ENCODE measurements at places on chromosomes 1 and 21.

DNA sequence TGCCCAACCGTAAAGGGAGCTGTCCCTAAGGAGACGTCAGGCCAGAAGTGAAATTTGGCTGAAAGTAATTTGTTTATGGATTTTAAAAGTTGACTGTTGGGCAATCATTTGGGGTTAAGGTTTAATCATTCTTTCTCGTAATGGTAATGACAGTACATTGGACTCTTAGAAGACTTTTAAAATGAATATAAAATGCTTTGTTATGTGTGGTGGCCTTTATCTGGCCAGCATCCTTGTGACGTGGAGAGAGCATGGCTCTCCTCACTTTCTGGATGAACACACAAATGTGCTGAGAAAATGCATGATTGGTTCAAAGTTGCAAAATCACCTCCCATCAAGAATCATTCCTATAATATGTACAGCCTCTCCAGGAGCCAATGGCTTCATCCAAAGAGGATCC, 160.2 kb downstream of the DHRS3 start:
- DNase-seq, result no peak

DNA sequence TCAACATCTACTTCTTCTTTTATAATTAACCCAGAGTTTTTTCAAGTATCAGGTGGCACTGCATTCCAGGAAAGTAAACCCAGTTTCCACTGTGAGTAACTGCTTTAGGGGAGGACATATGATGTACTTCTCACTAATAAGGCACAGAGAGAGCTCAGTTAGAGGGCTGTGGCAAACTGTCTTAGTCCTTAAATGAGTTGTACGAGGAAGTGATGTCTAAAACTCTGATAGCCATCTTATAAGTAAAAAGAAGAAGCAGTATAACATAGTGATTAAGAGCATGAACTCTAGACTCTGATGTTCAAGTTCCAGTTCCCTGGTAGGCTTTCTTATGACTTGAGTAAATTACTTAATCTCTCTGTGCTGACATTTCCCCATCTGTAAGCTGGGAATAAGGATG, 58.7 kb upstream of the PTGS2 start:
- DNase-seq, result peak; percentile 6

DNA sequence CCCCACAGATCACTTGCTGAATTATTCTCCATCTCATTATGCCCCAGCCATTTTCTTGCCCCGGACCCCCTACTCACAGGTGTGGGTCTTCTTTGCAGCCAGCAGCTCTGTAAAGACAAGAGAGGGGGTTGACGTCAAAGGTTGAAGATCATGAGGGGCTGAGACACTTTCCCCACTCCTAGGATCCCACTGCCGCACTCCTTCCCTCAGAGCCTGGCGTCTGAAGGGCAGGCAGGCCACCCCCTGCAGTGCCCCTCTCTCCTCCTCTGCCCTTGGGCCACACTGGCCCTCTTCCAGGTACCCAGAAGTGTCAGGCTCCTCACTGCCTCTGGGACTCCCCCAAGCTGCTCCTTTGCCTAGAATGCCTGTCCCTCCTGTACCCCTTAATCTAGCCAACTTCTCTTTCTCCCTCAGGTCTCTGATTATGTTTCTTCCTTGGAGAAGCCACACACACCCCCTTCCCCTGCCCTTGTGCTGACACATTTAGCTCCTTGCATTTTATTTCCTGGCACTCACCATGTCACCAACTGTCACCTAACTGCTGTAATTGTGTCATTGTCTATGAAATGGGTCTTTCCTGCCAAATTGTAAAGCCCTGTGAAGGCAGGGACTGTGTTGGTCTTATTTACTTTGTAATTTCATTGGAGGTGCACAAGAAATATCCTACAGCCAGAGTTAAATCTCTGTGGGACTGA, 2.1 kb downstream of the RORC start:
- DNase-seq, result no peak

- no peak for DNase-seq
Measured at GRCh38 chr1:222124602-222125001, 382.7 kb upstream of the DUSP10 start.

- DNase-seq, result peak; percentile 32
Measured at GRCh38 chr1:168520052-168520751, 23.6 kb downstream of the XCL2 start.

- DNase-seq, result no peak
Measured at GRCh38 chr1:7638078-7638477, 133.0 kb upstream of the VAMP3 start.

DNA sequence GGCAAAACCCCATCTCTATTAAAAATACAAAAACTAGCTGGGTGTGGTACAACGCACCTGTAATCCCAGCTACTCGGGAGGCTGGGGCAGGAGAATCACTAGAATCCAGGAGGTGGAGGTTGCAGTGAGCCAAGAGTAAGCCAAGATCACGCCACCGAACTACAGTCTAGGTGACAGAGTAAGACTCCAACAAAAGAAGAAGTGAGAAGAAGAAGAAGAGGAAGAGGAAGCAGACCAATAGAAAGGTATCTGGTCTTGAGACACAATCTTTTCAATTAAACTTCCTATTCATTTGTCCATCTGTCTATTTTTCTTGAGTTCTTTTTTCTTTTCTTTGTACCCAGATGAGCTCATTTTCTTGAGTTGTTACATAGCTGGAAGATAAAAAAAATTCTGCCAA, 55.7 kb upstream of the ACADM start:
- no peak for DNase-seq

DNA sequence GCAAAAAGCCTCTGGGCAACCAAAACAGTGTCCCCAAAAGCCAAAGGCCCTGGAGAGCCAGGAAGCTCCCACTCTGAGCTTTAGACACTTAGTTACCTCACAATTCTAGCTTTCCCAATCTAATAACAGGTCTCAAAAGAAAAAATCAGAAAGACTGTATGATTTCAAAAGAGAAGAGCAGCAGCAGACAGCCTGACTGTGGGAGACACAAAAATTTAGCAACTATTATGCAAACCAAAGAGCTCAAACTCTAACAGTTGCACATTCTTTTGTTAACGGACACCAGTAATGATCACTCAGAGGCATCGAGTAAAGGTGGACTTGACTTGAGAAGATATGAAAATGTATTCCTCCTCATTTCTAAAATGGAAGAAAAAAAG, 160.1 kb downstream of the SLC45A1 start:
- no peak for DNase-seq

DNA sequence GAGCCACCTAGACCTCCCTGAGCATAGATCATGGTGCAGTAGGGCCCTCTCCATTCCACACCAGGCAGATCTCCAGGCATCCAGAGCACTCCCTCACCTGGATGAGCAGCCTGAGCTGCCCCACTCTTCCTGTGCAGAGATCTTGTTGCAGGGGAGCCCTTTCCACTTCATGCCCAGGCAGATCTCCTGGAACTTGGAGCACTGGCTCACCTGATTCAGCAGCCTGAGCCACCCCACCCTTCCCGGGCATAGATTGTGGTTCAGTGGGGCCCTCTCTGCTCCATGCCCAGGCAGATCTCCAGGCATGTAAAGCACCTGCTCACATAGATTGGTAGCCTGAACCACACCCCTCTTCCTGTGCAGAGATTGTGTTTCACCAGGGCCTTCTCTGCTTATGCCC, 78.0 kb downstream of the SEC16B start:
- DNase-seq, result no peak

- no peak for DNase-seq
Measured at GRCh38 chr1:50197216-50197615, 88.5 kb downstream of the ELAVL4 start.

GRCh38 chr1:54558434-54559030, 10.5 kb downstream of the ACOT11 start:
- no peak for DNase-seq

DNA sequence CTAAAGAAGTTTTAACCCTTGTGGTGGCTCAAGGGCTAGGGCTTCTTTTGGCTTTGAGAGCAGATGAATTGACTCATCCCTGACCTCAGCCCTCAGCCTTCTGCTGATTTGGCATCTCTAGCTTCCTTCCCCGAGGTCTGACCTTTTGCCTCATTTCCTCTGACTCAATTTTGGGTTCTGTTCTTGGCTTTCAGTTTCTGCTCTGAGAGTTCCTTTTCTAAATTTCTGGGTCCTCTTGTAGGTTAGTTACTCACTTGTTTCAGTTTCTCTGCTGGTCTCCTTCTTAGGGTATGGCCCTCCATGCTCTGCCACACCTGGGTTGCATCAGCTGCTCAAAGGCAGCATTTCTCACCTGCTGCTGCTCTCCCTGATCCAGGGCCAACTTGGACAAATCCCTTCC, 19.4 kb downstream of the PDE4B start:
- no peak for DNase-seq

DNA sequence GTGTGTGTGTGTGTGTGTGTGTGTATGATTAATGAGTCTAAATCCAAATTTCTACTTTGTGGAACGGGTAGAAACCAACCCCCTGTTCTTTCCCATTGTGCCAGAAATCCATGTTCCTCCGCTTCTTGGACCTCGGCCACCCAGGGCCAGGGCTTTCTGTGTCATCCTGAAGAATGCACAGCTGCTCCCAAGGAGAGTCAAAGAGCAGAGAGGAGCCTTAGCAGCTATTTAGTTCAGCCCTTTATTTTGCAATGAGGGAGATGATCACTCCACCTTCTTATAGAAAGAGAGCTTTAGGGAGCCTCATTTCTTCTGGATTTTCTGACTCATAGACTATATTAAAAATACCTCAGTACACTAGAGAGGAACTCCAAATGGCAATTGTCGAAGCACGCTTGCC, 489.3 kb upstream of the VAMP3 start:
- no peak for DNase-seq

GRCh38 chr1:175563236-175563895, 180.0 kb downstream of the TNR start:
- DNase-seq, result peak; percentile 81

DNA sequence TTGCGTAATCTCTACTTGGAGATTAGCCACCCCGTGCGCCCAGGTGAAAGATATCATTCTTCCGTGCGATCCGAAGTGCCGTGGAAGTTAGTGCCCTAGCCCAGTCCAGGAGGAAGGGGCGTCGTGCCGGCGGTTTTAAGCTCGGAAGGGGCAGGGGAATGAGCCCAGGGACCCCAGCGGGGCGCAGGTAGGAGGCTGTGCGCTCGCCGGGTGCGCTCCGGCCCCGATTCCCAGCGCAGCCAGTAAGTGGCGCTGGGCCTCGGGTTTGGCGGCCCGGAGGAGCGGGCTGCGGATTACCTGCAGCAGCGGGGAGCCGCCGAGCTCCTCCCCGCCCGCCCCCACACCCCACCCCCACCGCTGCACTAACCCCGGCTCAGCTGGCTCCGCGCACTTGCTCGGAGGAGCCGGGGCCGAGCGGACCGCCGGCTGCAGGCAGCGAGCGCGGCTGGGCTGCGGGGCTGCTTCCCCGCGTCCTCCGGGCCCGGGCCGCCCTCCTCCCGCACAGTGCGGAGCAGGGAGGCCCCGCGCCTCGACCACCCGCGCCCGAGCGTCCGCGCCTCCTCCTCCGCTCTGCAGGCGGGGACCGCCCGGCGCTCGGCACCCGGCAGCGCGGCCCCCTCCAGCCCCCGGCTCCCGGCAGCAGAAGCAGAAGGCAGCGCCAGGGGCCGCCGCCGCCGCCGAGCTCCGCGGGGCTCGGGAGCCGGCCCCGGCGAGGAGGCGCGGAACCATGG, at the start of gene RYR2:
TSS of gene RYR2 (plus strand) at position 390 of the 731 bp plus-strand sequence. CDS start at position 728, 338 bp downstream.
- DNase-seq, result peak; percentile 78

Data from stomach (tissue), 19 donors.